Activated T-cell treated with anti-CD3 and anti-CD28 coated beads for 1 hour (primary cell): ENCODE measurements at places on chromosomes 2 and 18.

- DNase-seq: no peak
Measured at GRCh38 chr2:16745466-16745865, 79.8 kb upstream of the CYRIA start.

DNA sequence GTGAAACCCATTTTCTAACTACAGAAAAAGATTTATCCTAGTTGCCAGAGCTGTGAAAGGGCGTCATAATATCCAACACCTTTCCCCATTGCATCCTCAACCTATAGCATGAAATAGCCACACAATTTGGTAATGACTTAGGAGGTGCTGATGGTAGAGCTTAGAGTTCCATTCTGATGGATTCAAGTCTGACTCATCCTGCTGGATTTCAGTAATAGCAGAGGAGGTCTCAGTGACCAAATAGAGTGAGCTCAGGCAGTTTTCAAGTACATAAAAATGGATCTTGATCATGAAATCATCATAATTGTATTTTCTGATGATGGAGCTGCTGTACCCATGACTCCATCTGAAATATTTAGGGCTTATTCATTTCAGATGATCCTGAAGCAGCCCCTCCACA is 270.7 kb upstream of the KLHL29 start:
- no peak for DNase-seq

- DNase-seq: no peak
Measured at GRCh38 chr2:51505533-51505932, 473.6 kb upstream of the NRXN1 start.

GRCh38 chr2:86185517-86186212 is 9.6 kb downstream of the IMMT start:
- no peak for DNase-seq
